Stimulated activated naive B cell treated with anti-CD40 and anti-IgM and Interleukin-4, amounts not matched to agents 10 μg/mL and 1 μg/mL and 100 μg/mL, for 72 hours (primary cell): ENCODE measurements at places on chromosomes 6 and 20.
A peak's percentile ranks its signal among the peaks of the same experiment; 100 is the strongest.

DNA sequence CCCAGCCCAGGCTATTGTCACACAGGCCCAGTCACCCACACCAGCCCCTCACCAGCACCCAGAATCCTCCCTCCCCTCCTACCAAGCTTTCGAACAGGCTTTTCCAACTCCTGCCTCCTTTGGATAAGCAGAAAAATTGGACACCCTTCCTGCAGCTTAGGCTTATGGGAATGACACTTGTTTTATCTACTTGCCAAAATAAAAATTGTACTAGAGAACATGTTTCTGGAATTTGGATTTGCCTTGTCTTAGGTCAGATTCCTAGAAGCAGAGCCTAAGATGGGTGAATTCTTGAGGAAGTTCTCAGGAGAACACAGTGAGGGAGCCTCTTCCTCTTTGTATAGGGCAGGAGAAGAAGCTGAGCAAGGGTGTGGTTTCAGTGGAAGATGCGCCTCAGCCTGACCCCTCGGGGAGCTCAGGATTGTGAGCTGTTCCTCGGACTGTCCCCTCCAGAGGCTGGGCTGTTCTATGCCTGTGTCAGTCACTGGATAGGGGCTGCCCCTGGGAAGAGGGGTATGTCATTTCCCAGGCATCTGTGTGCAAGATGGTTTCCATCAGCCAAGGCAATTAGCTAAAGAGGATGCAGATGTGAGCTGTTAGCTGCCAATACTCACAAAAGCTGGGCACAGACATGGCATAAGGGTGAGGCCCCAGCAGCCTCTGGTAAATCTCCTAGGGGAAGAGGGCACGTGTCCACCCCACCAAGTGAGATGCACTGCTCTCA, 33.9 kb downstream of the ITPR3 start:
- DNase-seq, result no peak

DNA sequence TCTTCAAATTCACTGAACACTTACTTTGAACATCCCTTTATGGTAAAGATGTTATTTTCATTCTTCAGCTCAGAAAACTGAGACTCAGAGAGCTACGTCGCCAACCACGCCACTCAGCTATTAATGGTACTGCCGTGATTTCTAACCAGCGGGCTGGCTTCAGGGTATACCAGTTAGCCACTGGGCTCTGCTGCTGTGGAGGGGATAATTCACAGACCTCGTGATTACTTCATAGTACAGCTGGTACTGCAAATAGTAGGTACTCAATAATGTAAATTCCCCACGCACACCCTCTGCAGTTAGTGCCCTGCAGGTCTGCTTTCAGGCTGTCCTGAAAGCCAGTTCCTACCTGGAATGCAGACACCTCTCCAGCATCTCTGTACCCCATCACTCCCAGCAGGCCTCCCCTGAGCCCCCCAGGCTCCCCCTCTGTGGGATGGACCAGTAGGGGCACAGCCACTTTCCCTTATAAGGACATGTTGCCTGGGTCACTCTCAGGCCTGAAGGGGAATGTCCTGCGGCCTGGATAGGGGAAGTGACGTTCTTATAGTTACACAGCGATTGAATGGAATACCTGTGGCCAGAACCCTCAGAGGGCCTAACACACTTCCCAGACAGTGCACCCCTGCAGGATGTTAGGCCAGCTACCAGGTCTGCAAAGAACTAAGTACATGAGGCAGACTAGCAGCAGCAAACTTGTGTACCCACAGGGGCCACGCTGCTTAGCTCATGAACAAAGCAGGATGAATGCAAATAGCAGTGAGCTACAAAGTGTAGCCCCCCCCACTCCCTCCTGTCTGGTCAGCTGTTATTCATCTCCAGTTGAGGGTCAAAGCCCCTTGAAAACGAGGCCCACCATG, 1.3 kb upstream of the OCSTAMP start:
- no peak for DNase-seq

- DNase-seq, result no peak
Observed at GRCh38 chr6:30974490-30975252, 8.8 kb upstream of the MUC21 start.

DNA sequence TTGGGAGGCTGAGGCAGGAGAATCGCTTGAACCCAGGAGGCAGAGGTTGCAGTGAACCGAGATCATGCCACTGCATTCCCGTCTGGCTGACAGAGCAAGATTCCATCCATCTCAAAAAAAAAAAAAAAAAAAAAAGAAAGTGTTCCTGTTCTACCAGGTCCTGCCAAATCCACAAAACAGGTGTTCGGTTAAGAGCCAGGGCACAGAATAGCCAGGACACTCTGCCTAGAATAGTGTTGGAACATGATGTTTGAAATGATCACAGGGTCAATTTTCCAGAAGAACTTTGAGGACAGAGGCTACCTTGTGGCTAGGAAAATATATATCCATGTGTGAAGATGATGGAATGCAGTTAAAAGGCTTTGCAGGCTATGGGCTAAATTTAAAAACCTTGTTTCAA, 63.6 kb upstream of the TRAF3IP2 start:
- no peak for DNase-seq

- DNase-seq, result no peak
Observed at GRCh38 chr20:31570735-31571617, 34.1 kb upstream of the ID1 start.

DNA sequence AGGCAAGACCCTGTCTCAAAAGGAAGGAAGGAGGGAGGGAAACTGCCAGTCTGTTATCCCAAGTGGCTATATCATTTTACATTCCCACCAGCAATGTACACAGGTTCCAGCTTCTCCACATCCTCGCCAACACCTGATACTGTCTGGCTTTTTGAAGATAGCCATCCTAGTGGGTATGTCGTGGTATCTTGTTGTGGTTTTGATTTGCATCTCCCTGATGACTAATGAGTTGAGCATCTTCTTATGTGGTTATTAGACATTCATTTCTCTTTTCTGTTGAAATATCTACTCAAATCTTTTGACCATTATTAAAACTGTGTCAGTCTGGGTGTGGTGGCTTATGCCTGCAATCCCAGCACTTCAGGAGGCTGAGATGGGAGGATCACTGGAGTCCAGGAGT, 47.9 kb upstream of the ARID1B start:
- DNase-seq, result no peak

DNA sequence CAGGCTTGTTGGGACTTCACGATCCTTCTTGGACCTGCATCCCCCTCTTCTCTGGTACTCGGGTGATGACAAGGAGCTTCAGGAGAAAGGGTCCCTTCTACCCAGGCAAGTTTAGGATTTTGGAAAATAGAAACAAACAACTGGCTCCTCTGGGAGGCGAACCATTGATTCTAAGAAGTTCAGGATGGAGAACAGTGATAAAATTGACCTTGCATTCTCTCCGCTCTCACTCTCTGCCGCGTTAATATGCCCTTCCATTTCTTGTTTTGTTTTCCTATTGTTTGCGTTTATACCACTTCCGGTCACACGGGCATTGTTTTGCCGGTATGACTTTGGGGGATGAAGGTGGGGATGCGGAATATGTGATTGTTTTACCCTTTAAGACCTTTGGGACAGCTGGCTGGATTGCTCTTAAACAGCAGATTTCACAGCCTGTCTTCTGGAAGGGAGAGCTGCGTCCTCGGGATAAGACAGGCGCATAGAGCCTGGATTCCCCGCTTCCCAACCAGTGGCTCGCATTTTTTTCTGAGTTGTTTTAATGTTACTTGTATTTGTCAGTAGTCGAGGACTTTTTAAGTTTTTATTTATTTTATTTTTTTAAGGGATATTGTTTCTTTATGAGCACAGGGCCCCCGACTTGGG, 144.3 kb upstream of the ZNF184 start:
- no peak for DNase-seq

- no peak for DNase-seq
Observed at GRCh38 chr6:133806382-133807140, 82.4 kb upstream of the TCF21 start.

DNA sequence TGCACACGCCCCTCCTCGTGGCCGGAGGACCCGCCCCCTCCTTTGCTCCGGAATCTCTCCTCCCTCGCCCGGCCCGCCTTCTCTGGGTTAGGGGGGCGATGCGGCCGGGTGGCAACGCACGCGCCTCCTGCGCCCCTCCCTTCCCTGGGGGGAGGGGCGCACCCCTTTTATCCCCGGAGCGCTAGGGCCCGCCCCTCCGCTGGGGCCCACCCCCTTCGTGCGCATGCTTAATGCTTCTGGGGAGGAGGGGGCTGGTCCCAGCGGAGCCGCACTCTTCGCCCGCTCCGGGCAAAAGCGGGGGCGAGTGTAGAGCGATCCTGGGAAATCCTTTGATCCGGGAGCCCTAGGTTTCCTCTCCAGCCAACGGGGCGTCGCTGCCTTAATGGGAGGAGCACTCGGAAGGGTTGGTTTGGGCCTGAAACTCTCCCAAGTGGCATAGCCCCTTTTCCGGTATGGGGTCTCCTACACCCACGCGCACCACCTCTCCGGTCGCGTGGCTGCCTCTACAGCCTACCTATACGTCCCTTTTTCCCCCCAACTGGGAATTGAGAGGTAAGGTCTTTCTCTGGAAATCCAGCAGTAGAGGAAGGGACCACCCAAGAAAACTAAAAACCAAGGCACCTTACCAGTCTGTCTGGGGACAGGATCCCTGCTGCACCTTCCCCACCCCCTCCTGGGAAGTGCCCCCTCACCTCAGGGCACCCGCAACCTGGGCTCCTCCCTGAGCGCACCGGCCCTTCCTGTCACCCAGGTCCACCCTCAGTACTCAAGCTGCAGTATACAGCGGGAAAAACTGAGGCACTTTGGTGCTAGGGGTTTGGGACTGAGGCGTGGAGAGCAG, 2.1 kb downstream of the SOX12 start:
- peak; percentile 53 for DNase-seq

DNA sequence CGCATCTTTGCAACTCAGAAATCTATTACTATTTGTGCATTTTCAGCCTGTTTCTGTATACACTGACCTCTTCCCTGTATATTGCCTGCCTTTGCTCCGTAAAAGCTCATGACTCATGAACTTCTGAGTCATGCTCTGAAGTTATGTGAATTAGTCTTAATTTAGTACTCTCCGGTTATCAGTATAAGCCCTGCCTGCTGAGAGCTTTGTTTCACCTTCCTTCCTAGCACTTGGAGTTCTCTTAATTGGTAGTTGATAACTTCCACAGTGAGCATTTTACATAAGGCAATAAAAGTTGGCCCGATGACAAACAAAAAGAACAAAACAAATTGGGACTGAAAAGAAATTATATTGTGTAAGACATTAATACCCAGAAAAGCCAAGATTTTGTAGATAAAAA, 231.4 kb downstream of the GJA1 start:
- no peak for DNase-seq

- no peak for DNase-seq
Observed at GRCh38 chr6:21279619-21280018, 313.9 kb upstream of the SOX4 start.

DNA sequence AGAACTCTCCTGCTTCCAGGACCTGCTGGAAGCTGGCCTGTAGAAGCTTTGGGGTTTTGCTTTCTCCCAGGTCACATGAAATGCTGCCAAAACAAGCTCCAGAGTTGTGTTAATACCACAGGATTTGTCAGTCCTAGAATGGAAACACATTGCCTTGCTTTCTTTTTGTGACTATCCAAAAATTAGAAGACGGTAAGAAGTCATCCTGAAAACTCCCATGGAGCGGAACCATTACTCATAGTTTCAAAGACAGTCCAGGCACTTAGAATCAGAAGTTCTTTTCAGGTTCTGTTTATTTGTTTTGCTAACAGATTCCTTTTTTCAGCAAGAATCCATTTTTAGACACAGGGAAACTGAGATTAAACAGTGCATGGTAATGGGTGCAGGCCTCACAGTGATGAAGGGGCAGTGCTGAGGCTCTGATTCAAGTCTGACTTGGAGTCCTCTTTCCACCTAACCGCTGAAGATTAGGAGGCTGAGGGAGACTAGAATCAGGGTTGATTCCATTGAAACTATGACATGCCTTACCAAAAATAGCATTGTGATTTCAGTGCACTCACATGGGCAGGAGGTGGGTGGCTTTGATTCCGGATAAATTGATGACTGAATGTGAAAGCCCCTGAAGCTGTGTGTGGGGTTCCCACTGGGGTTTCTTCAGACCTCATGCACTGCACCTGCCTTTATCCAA, 72.2 kb upstream of the NAA20 start:
- DNase-seq, result peak; percentile 76

DNA sequence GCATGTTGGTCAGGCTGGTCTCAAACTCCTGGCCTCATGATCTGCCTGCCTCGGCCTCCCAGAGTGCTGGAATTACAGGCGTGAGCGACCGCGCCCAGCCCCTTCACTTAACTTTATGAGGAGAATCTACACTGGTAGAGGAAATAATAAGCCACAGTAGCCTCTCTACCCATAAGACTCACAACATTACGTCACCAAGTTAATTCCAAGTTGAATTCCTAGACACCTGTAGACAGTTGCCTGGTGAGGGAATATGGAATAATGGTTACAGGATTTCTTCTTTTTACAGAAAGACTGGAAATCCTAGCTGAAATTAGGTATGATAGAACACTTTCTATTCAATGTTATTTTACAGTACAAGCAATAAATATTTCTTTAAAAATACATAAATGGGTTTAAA, 854.5 kb upstream of the EYS start:
- no peak for DNase-seq

GRCh38 chr6:69631552-69632346, 165.1 kb downstream of the LMBRD1 start:
- DNase-seq, result no peak

GRCh38 chr20:34452281-34452982, 63.8 kb upstream of the DYNLRB1 start:
- no peak for DNase-seq

DNA sequence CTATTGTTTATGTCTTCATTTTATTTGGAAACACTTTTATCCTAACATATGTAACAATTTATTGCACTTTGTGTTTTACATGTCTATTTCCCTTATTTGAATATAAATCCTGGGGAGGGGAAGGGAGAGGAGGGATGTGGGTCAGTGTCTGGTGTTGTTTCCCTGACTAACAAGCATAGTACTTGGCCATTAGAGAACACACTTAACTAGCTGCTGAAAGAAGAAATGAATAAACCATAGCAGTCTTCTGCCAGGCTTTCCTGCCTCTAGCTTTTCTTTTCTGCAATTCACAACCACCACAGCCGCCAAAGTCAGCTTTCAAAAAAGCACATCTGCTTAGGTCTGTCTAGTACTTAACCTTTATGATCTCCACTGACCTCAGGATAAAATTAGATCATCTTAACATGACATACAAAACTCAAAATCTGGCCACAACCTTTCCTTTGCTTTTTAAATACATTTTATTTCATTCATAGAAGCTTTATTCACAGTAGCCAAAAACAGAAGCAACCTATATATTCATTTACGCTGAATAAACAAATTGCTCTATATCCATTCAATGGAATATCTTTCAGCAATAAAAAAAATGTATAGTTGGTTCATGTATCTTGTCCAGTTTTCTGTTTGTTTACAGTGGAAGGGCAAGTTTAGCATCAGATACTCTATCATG, 16.3 kb downstream of the PDSS2 start:
- no peak for DNase-seq

- DNase-seq, result peak; percentile 29
Observed at GRCh38 chr6:24974182-24975171, 38.7 kb upstream of the RIPOR2 start.
